ENCODE measurements at places on chromosomes 1 and 21. TPM values are rescaled to one million over a fixed set of nuclear protein-coding genes. Genes with fewer than 3 reads are reported as not detected.
A peak's percentile ranks its signal among the peaks of the same experiment; 100 is the strongest.

- DNase-seq = no peak
Observed at GRCh38 chr1:112990271-112990670, 34.3 kb upstream of the SLC16A1 start.

CNR2 gene
- not detected for total RNA-seq

DNA sequence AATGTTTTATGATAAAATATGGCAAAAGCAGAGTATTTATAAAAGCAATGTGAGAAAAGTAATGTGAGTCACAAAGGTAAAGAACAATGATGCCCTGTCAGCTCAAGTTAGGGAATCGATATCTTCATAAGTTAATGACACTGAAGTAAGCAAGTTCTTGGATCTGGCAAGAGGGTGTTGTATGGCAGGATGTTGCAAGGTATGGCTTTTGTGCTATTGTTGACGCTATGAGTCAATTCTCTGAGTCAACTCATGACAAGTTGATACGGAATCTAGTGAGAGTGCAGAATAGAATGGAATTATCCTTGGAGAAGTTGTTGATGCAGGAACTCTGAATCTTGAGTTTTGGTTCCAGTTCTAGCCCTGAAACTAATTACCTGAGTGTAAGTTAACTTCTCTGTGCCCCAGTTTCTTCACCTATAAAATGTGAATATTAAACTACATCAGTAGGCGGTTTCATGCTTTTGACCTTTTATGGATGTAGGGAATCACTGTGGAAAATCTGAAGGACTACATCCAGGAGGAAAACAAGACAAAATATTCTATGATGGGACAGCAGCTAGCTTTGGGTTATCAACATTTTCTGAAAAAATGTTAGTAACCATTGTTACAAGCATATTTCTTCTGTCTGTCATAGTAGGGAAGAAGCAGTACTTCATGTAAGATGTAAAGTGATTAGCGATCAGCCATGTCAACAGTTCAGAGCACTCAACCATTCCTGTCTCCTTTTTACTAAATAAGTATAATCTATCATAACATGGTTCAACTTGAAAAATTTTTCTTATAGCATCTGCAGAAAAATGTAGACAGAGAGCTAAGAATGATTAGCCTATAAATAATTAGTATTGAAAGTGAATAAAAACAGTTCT, 96.9 kb downstream of the ATP6V1G3 start:
- DNase-seq = peak; percentile 87

DNA sequence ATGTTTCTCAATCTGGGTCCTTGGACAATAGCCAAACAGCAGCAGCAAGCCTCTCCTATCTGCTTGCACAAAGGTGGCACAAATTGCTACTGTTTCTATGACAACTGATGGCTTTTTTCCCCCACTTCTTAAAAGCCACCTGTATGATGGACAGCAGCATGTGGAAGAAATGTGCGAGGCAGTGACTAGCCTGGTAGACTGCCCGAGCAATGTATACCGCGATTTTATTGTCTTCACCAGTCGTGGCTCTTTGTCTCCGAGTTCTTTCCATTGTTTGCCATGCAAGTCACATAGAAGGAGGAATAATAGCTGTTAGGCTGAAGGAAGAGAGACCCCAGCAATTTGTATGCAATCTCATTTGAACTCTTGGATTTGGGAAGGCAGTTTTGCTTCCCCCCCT, 79.4 kb downstream of the S1PR1 start:
- DNase-seq = no peak

GRCh38 chr1:109371341-109371739, 26.4 kb downstream of the SORT1 start:
- peak; percentile 84 for DNase-seq

DNA sequence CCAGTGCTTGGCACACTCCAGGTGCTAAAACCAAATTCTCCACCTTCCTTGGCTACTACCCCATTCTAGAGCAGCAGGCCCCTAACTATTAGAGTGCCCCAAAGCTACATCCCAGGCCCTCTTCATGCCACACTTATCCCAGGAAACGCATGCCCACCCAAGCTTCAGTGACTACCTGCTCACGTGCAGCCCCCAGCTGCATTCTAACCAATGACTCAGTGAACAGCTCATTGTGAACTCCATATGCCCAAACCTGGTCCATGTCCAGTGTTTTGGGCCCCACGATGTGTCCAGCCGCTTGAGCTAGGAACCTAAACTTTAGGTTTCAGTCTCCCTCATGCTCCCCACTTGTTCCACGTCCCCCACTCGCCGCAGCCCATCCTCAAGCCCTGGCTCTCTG, 41.5 kb downstream of the NKAIN1 start:
- peak; percentile 42 for DNase-seq

- DNase-seq = peak; percentile 75
Observed at GRCh38 chr1:10694633-10695627, 101.5 kb downstream of the CASZ1 start.

GRCh38 chr1:46492871-46493270, 3.2 kb downstream of the DMBX1 start:
- DNase-seq = no peak

GRCh38 chr1:205304695-205305070, 16.9 kb downstream of the NUAK2 start:
- DNase-seq = no peak

DNA sequence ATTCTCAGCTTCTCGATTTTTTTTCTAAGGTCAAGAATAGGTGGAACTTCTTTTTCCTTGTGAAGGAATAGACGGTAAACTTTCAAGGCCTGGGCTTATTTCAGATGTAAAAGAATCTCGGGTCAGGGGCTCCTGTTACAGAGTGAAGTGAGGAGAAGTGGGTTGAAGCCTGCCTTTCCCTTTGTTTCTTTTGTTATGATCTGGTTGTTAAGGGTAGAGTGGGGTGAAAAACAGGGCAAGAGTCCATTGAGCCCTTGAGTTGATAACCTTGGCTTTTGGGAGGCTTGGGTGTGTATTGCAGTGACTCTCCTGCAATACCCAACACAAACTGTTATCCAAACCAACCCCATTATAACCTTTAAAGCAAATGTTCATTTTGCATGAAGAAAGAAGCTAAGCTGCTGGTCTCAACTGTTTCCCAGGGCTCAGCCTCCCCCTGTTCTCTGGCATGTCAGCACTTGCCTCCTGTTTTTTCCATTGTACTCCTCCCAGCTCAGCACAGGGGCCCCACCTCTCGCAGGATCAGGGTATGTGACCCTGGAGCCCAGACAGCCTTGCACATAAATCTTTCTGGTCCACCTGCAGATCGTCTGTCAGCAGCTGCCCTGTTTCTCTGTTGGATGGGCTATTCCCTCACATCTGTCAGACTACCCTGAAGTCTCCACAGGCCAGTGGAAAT, 102.4 kb downstream of the CACHD1 start:
- no peak for DNase-seq

GJB5 gene
- total RNA-seq = not detected

PLPPR5 gene
- total RNA-seq = 0.20 TPM

GRCh38 chr1:6909857-6910256, 124.6 kb downstream of the CAMTA1 start:
- no peak for DNase-seq

- DNase-seq = no peak
Observed at GRCh38 chr1:55213885-55214211, 1.3 kb downstream of the USP24 start.

PDE9A gene
- total RNA-seq = not detected

TMEM269 gene
- total RNA-seq = not detected

FCAMR gene
- not detected for total RNA-seq

SRM gene
- total RNA-seq = 35.6 TPM

DNA sequence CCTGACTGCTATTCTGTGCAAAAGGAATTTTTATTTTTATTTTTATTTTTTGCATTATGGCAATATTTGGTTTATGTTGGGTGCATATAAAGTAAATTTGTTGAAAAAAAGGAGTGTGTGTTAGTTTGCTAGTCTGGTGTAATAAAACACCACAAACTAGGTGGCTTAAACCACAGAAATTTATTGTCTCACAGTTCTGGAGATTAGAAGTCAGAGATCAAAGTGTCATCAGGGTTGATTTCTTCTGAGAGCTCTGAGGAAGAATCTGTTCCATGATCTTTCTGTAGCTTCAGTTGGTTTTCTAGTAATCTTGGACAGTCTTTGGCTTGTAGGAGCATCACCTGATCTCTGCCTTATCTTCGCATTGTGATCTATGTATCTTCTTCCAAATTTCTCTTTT, 6.5 kb downstream of the SLC30A7 start:
- DNase-seq = no peak

GRCh38 chr1:199808110-199808870, 219.2 kb upstream of the NR5A2 start:
- DNase-seq = peak; percentile 37

DNA sequence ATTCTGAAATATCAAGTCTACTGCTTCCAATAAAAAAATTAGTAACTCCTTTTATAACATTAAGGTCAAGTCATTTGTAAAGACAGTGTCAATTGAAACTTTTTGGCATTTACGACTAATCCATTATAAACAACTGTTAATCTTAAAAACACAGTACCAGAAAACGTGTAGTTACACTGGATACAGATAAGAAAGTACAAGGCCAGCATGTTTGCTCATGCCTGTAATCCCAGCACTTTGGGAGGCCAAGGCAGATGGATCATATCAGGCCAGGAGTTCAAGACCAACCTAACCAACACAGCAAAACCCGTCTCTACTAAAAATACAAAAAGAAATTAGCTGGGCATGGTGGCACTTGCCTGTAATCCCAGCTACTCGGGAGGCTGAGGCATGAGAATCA, 29.4 kb downstream of the DENND1B start:
- DNase-seq = no peak

SH2D5 gene
- 0.20 TPM for total RNA-seq
